ENCODE measurements at places on chromosomes 5 and 9.

GRCh38 chr9:78698371-78698770 lies 401.4 kb downstream of the PSAT1 start:
- DNase-seq, result no peak

DNA sequence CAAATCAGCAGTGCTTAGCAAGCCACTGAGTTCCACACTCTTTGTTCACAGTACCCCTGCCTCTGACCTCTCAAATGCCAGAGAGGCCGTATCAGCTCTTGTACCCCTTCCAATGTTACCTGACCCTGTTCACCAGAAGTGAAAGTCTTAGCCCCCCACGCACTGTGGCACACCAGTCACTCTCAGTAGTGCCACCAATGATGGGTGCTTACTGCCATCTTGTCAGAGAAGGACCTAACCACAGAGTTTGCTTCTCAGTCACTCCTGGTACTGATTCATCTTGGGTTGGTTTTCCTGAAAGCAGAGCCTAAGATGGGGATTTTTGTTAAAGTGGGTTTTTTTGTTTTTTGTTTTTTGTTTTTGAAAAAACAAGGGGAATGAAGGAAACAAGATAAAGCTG lies 28.8 kb upstream of the PANK3 start:
- DNase-seq, result no peak

- no peak for DNase-seq
Observed at GRCh38 chr9:126162611-126163381, 163.8 kb upstream of the MVB12B start.

- DNase-seq, result no peak
Observed at GRCh38 chr5:1950708-1951103, 68.0 kb upstream of the IRX4 start.

DNA sequence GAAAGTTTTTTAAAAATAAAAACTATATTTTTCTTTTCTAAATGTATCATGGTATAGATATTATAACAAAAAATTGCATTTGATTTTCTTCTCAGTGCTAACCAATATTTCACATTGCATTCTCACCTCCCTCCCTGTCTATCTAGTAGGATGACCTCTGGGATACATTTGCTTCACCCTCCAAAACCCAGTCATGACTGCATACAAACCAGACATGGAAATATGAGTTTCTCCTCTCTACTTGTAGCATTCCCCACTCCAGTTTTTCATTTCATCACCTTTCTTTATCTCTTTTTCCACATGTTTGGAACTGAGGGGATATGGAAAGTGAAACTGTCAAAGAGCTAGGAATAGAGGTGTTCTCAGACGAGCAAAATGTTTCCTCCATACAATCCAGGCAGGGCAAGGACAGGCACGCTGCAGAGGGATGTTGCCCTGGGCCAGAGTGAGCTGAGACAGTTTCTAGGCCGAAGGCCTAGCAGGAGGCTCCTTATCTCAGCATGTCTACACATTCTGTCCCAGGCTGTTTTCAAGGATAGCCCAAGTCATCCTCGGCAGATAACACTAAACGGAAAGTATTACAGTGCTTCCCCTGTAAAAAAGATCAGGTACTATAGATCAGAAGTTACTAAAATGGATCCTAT lies 46.7 kb downstream of the MEF2C start:
- no peak for DNase-seq

GRCh38 chr5:119289438-119290044 lies 66.3 kb upstream of the TNFAIP8 start:
- no peak for DNase-seq

DNA sequence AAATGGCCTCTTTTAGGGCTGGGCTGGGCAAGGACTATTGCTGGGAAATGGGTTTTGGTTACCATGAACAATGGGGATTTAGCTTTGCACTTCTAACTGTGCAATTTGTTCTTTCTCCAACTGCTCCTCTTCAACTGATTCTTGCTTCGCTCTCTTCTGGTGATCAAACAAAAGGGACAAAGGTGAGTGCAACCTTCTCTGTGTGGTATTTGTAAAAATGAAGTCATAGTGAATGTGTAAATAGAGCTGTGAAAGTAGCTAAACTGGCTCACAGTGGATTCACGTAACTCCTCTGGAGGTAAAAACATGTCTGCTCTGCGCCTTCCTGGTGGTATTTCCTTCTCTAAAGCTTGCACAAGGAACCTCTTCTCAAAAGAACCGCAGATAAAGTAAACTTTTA lies 20.9 kb upstream of the SPINK14 start:
- DNase-seq, result no peak

DNA sequence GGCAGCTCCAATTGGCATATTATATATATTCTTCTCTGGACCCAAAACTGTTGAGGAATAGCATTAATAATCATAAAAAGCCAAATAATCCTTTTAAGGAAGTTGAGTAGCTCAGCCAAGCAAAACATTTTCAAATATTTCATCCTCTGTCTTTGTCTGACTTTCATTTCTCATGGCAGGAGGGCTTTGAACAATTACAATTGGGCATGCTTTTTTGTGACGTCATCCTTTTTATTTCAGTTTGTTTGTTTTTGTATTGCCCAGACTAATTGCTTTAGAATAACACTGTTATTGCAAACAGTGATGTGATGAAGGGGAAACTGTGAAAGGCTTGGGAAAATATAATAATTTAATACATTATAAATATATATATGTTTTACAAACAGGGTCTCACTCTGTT lies 65.2 kb upstream of the MAP1B start:
- no peak for DNase-seq

GRCh38 chr5:56683281-56683680 lies 132.1 kb upstream of the MAP3K1 start:
- no peak for DNase-seq

DNA sequence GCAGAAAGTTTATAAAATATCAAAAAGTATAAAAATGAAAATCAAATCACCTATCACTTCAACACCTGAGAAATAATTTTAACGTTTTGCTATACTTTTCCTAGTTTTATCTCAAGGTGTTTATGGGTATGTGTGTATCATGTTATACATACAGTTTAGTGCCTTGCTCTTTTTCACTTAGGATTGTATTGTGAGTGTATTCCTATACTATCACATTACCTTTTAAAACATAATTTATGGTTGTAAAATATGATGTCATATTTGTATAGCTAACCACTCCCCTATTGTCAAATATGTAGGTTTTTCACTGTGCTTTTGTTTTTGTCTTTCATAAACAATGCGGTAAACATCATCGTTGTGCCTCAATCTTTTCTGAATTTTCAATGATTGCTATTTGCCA lies 479.9 kb downstream of the SPOCK1 start:
- no peak for DNase-seq

- DNase-seq, result no peak
Observed at GRCh38 chr9:78144663-78145377, 91.1 kb upstream of the CEP78 start.

GRCh38 chr9:95246547-95246946 lies 71.0 kb downstream of the FANCC start:
- DNase-seq, result no peak

- no peak for DNase-seq
Observed at GRCh38 chr5:10123254-10123989, 126.3 kb downstream of the ATPSCKMT start.

DNA sequence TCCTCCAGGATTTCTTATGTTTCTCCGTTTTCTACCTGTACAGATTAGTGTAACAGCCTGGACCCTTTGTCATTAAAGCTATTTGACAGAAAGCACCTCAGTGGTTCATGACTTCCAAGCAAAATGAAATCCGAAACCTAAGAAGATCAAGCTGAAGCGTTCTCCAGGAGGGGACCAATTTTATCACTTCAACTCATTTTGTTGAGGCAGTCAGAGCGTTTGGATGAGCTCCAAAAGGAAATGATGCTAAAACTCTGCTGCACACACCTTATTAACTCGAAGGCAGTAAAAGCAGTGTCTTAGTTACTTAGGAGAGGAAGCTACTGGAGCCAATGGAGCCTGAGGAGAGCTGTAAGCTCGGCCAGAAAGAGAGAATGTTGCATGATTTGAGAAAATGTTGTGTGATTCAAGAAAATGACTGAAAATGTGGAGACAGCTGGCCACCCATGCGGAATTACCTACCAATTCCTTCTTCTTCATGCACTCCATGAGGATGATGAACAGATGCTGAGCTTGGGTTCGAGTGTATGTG lies 346.7 kb upstream of the KLF9 start:
- no peak for DNase-seq

- no peak for DNase-seq
Observed at GRCh38 chr9:14779566-14780022, 57.1 kb upstream of the CER1 start.

DNA sequence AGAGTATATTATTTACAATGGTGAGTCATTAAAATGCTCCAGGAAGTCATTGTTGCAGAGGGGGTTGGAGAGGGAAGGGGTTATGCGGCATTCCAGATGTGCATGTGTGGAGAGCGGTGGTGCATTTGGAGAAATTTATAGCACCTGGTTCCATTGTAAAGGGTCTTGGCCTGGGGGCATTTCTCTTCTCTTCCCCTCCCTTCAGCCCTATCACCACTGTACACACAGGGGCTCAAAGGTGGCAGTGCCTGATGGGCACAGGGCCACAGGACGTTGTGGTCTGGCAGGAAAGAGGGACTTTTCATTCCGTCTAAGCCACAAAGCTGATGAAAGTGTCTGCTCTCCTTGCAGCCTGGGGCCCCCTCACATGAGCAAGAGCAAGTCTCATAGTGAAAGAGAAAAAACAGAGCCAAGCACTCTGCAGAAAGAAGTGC lies 442.4 kb upstream of the ZNF462 start:
- DNase-seq, result no peak

- DNase-seq, result no peak
Observed at GRCh38 chr5:10644192-10644591, 80.3 kb downstream of the ANKRD33B start.

- DNase-seq, result no peak
Observed at GRCh38 chr5:113050721-113051382, 74.3 kb downstream of the DCP2 start.

DNA sequence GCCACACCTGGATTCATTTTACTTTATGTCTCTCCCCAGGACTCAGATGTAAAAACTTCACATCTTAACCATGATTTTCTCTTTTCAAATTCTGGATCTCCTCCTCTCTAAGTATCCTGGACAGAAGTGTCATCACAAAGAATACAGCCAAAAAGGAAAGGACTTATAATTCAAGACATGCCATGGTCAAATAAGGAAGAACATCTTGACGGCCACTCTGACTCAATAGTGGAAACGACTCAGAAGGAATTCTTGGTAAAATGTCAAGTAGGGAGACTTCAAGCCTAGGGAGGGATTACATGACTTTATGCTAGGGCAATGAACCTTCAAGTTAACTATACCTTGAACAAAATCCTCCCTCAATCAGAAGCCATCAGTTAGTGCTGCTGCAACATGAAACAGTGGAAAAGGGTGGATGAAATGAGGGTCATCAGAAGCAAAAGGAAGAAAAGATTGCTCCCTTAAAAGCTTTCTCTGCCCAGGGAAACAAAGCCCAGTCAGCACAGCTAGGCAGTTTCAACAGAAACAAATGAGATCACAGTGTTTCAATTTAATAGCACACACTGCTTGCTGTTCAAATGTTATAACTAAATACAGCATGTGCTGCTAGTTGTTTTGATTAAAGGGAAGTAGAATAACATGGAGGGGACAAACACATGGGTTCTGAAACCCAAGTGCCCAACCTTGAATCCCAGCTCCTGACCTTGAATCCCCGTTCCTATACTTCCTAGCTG lies 101.4 kb downstream of the LPAR1 start:
- DNase-seq, result no peak

- no peak for DNase-seq
Observed at GRCh38 chr5:92064993-92065392, 681.9 kb upstream of the ARRDC3 start.

DNA sequence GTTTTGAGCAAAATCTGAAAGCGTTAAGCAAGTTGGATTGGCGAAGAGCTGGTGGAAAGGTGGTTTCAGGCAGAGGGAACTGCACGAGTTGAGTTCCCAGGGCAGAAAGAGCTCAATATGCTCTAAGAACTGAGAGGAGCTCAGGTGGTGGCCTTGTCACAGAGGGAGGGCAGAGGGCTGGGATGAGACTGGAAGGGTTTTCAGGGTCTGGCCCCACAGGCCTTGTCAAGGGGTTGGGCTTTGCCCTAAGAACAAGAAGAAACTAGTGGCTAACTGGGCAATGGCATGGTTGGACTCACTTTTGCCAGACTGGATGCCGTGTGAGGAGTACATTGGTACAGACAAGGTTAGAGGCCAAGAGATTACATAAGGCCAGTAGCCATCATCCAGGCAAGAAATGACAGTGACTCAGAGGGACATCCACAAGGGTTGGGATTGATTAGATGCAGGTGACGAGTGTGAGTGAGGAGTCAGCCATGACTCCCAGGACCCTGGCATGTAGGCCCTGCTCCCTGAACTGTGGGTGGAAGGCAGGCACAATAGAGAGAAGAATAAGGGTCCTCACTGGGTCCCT lies 75.1 kb upstream of the SMIM23 start:
- DNase-seq, result no peak

- DNase-seq, result no peak
Observed at GRCh38 chr9:95611354-95611753, 94.6 kb upstream of the PTCH1 start.

- DNase-seq, result no peak
Observed at GRCh38 chr5:78328585-78329173, 31.7 kb upstream of the SCAMP1 start.

- DNase-seq, result no peak
Observed at GRCh38 chr5:154241021-154241420, 50.5 kb downstream of the GALNT10 start.

GRCh38 chr9:2859776-2860379 lies 16.0 kb upstream of the PUM3 start:
- peak; percentile 85 for DNase-seq

- no peak for DNase-seq
Observed at GRCh38 chr9:133725886-133726285, 12.3 kb downstream of the SARDH start.

DNA sequence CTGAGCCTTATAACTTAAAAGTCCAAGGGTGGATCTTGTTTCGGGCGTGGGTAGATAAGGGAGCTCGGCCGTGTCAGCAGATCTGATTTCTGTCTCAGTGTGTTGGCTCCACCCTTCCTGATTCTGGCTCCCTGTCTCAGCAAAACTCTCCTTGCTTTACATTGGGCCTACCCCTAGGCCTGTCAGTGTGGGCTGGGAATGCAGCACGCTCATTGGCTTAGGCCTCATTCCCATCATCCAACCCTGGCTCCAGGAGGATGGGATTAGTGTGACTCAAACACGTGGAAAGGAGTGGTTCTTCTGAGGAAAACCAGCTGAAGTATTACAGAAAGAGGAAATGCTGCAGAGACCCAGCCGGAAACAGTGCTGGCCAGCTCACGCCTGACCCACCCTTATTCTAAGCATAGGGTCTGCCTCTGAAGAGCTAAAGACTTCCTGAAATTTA lies 59.9 kb downstream of the ZFAND5 start:
- DNase-seq, result no peak

DNA sequence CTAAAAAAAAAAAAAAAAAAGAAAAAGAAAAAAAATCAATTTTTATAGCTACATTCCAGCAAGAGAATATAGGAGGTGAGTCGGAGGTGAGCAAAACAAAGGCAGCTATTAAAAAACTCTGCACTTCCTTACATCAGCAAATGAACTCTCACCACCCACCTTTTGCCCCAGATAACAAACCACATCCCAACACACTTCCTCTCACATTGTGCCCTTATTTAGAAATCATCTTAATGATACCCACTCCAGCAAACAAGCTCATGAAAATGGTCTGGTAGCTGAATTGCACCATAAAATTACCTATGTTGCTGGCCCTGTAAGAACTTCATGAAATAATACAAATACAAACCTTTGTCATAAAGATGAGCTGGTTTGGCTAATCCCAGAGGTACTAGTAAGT lies 82.9 kb downstream of the CEMIP2 start:
- no peak for DNase-seq

GRCh38 chr5:158609333-158610050 lies 490.2 kb downstream of the EBF1 start:
- no peak for DNase-seq

GRCh38 chr5:41875121-41875520 lies 4.9 kb upstream of the OXCT1 start:
- DNase-seq, result no peak

Measured in glutamatergic neuron (in vitro differentiated cells).